Left renal cortex interstitium (tissue), 4 donors: ENCODE measurements at places on chromosomes 13 and 19. TPM values are rescaled to one million over a fixed set of nuclear protein-coding genes. Genes with fewer than 3 reads are reported as not detected.

- no peak for DNase-seq
Observed at GRCh38 chr13:106625578-106625977, 57.6 kb upstream of the ARGLU1 start.

DNA sequence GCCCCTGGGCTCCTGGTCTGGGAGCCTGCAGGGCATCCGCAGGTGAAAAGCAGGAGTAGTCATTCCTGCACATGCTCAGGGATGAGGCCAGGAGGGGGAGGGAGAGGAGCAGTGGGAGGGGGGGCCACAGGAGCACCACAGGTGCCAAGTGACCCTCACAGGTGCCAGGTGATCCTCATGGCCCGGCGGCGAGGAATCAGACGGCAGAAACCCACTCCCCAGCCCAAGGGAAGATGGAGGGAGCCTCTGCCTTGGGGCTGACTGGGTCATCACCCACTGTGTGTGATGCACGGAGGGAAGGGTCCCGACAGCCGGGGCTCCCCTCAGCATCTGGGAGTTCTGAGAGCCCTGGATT lies 27.4 kb downstream of the SH3GL1 start:
- no peak for DNase-seq

- DNase-seq, result no peak
Observed at GRCh38 chr19:55703790-55704215, 28.8 kb downstream of the EPN1 start.

DNA sequence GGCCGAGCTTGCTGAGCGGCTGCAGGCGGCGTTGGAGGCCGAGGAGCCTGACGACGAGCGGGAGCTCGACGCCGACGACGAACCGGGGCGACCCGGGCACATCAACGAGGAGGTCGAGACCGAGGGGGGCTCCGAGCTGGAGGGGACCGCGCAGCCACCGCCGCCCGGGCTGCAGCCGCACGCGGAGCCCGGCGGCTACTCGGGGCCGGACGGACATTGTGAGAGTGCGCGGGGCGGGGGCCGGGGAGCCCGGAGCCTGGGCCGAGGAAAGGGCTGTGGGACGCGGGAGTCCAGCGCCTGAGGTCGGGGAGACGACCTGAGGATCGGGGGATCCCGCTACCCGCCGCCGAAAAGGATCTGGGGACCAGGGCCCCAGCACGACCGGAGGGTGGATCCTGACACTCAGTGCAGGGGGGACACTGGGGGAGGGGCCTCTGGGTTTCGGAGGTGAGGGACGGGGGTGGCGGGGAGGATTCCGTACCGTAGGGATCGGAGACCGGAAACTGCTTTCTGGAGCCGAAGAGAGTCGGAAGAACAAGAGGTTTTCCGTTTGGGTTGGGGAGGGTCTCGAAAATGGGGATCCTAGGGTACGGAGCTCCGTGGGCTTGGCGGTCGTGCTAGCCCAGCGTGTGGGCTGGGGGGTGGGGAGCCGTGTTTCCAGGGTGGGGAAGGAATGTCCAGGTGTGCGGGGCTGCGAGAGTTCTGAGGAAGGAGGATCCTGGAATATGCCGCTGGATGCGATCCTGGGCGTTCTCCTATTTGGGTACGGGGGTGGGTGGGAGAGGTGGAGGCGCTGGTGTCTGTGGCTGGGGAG lies 616 bp downstream of the HNRNPUL1 start:
- DNase-seq, result peak; percentile 46

DNA sequence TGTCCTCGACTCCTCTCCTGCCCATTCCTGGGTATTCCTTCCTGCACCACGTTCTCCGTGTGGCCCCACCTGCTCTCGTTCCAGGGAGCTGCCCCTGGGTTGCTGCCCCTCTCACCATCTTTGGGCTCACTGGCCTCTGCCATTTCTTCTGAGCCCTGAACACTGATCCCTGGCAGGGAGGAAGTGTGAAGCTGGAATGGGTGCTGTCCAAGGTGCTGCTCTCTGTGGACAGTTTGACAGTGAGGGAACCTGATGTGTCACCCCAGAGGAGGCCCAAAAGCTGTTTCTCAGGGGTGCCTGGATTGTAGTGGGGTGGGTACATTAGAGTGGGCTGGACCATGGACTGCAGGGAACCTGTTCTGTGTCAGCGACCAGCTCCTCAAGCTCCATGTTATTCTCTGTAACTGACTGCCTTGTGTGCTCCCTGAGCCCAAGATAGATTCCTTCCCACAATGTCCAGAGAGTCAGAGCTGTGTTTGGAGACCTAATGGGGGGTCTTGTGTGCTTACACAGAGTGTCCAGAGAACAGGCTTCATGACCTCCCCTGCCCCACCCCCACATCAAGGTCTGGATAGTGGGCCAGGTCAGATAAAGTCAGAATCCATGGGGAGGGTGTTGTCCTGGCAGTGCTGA lies 7.2 kb upstream of the CEACAM8 start:
- DNase-seq, result no peak

GRCh38 chr13:77861741-77862140 lies 56.9 kb downstream of the EDNRB start:
- DNase-seq, result no peak

DNA sequence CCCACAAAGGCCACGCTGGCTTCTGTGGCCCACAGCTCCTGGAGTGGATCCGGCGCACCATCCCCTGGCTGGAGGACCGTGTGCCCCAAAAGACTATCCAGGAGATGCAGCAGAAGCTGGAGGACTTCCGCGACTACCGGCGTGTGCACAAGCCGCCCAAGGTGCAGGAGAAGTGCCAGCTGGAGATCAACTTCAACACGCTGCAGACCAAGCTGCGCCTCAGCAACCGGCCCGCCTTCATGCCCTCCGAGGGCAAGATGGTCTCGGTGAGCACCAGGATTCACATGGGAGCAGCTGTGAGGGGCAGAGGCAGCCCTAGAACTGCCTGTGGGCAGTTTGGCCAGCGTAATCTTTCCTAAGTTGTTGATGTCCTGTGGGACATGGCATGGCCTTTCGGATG lies 27.2 kb downstream of the CAPN12 start:
- no peak for DNase-seq

DNA sequence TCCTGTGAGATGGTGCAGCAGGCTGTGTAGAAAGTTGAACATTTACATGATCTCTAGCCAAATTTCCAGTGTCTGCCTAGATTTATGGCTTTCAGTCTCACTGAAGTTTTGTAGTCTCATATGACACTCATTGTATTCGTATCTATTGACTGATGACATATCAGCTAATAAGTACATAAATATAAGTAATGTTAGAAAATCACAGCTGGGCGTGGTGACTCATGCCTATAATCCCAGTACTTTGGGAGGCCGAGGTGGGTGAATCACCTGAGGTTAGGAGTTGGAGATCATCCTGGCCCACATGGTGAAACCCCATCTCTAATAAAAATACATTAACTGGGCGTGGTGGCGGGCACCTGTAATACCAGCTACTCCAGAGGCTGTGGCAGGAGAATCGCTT lies 54.7 kb upstream of the HTR2A start:
- no peak for DNase-seq

GRCh38 chr19:46533078-46533620 lies 37.5 kb upstream of the PNMA8B start:
- no peak for DNase-seq

- no peak for DNase-seq
Observed at GRCh38 chr19:51327066-51328001, 14.6 kb downstream of the VSIG10L start.

GRCh38 chr19:49761625-49762311 lies 1.3 kb downstream of the TSKS start:
- no peak for DNase-seq

DNA sequence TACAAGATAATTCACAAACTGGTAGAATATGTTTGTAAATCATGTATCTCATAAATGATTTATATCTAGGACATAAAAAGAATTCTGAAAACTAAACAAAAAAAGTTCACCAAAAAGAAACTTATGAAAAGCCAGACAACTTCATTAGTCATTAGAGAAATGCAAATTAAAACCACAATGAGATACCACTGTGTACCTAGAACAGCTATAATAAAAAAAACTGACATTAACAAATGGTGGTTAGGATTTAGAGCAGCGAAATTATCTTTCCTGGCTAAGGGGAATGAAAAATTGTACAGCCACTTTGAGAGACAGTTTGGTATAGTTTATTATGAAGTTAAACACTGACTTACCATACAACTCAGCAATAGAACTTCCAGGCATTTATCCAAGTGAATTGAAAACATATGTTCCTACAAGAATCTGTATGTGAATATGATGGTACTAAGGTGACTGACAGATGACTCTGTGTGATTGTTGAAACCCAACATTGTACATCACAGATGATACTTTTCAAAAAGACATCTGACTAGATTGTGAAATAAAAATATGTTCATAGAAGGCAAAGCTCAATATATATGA lies 41.8 kb downstream of the UGGT2 start:
- DNase-seq, result no peak

DNA sequence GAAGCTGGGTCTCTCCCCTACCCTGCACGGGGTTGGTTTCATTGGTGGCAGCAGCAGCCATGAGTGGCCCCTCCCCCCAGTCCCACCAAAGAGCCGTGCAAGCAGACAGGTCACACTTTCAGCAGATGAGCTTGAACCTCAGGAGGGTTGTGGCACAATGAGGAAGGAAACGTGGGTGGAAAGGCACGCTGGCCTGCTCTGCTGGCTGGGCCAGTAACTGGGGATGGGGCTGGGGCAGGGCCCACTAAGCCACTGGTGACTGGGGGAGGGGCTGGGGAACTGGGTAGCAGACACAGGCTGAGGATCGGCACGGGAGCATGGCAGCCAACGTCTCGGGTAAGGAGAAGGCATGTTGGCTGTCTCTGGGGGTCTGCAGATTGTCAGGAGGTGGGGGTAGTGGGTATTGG lies at the start of gene P2RY11:
P2RY11 (plus strand) TSS at position 289 of the 407 bp plus-strand sequence; CDS start at position 318, 29 bp downstream.
- DNase-seq, result no peak

GRCh38 chr13:111270765-111271698 lies 49.4 kb upstream of the TEX29 start:
- DNase-seq, result no peak

DNA sequence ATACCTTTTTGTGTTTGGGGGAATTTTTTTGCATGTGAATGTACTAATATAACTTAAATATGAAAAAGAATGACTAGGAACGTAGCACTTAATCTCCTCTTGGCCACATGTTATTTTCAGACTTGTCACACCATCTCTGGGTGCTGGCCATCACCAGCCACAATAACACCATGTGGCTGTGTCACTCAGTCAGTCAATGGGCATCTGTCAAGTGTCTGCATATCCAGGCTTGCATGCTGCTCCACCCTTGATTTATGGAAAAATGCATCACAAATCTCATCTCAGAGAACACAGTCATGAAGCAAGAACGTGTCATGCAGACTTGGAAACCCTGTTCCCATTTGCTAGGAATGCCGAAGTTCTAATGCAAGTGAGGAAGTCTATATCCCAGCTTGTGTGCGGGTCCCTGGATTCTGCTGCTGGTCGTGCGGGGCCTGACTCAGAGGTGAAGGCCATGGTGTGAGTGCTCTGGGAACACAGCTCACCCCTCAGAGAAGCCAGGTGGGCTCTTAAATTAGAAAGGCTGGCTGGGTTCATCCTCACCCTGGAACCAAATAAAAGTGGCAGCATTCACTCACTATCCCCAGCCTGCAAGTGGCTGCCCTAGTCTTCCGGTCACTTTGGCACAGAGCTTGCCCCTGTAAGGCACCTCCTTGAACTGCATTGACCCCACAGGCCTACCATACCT lies 53.6 kb upstream of the ARHGEF7 start:
- DNase-seq, result no peak

- DNase-seq, result no peak
Observed at GRCh38 chr13:21674490-21675009, 3.7 kb downstream of the FGF9 start.

DNA sequence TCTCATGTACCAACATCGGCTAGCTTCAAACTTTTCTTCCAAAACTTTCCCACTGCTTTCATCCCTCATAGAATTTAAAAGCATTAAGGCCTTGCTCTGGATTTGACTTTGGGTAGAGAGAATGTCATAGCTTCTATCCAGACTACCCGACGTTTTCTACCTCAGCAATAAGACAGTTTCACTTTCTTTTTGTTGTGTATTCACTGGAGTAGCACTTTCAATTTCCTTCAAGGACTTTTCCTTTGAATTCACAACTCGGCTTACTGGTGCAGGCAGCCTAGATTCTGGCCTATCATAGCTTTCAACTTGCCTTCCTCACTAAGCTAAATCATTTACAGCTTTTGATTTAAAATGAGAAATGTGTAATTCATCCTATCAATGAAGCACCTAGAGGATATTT lies 420.4 kb upstream of the GPC6 start:
- peak; percentile 4 for DNase-seq

GRCh38 chr19:37986048-37986750 lies 79.2 kb downstream of the SIPA1L3 start:
- no peak for DNase-seq

GRCh38 chr19:5645409-5645808 lies 22.5 kb downstream of the SAFB start:
- DNase-seq, result no peak

GRCh38 chr13:22194106-22194805 lies 523.4 kb downstream of the FGF9 start:
- no peak for DNase-seq

DNA sequence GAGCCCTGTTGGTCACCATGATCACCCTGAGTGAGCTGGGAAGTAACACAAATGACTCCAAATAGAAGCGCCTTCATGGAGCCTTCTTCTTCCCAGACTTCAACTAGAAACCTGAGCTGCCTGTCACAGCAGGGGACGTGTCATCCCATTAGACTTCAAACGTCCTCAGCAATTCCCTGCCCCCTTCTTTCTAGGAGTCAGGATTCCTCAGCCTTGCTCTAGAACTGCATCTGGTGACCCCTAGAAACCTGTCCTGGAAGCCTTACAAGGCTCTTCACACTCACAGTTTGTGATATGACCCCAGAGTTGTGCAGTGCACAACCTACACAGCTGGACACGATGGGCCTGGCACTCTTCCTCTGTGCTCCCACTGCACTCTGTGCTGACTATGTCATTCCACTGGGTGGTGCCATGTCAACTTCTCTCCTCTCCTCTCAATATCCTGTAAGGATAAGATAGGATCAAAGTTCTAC lies 23.6 kb upstream of the TTYH1 start:
- no peak for DNase-seq

GRCh38 chr13:67048821-67049150 lies 181.3 kb downstream of the PCDH9 start:
- DNase-seq, result no peak

GRCh38 chr13:50229960-50230661 lies 214.9 kb downstream of the KCNRG start:
- DNase-seq, result no peak

The SHISA7 gene
- polyA plus RNA-seq, result 0.16 TPM

The C5AR1 gene
- 4.3 TPM for polyA plus RNA-seq

The DLEU7 gene
- polyA plus RNA-seq, result 1.3 TPM

The ZNF431 gene
- polyA plus RNA-seq, result 29.7 TPM

The LRRC25 gene
- polyA plus RNA-seq, result 0.96 TPM

The NCR1 gene
- 0.14 TPM for polyA plus RNA-seq

The ARL11 gene
- 0.21 TPM for polyA plus RNA-seq

The ADM5 gene
- 2.1 TPM for polyA plus RNA-seq

The TTYH1 gene
- polyA plus RNA-seq, result 10.2 TPM

The CEACAM4 gene
- polyA plus RNA-seq, result 0.11 TPM

The CFAP97D2 gene
- 9.4 TPM for polyA plus RNA-seq

The EFNA2 gene
- 5.2 TPM for polyA plus RNA-seq

The GDF15 gene
- 6.8 TPM for polyA plus RNA-seq

The LILRB5 gene
- polyA plus RNA-seq, result 2.2 TPM

The ZNF835 gene
- polyA plus RNA-seq, result 4.9 TPM

The PTH2 gene
- polyA plus RNA-seq, result not detected
